M059J (cell line): ENCODE measurements at places on chromosomes 11 and 22.

GRCh38 chr11:36431429-36432092 is 78.5 kb downstream of the TRAF6 start:
- peak; percentile 96 for DNase-seq

DNA sequence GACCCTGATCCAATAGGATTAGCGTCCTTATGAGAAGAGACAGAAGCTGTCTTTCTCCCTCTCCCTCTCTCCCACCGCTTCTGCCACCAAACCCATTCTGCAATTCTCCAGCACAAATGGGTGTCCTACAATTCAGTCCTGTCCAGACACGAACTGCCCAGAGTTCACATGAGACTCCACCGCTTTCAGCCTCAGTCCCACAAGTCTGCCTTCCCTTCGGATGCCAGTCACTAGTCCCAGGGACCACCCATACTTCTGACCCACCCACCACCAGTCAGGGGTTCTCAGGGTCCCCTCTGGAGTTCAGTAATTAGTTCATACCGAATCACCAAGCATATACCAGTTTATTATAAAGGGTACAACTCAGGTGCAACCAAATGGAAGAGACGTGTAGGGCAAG is 73.6 kb downstream of the TRIM29 start:
- DNase-seq = no peak

DNA sequence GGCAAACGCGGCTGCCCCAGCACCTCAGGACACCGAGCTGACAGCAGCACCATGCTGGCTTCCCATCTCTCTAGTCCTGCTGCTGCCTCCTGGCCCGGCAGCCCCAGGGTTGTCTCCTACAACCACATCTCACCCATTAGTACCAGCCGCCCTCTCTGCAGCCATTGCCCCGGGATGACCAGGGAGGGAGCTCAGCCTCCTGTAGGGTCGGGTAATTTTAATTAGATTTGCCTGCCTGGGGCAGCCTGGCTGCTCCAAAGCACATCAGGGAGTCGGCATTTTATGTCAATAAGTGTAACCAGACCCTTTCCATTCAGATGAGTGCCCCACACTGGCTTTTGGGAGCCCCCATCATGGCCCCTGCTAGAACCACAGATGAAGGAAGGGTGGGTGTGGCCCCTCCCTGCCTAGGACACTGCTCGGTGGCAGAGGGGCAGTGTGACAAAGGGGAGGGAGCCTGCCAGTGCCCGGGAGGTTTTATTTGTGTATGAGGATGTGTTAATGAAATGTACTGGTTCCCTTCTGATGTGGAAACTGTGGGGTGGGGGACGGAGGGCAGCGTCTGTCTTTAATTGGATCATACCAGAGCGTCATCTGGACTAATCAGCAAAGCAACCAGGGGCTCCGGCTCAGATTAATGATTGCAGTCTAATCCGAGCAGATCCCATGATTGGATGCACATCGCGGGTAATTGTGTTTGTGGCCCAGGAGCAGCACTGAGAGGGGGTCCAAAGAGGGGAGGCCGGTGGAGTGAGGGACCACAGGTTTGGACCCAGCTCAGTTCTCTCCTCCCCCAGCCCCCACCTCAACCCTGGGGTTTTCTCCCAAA is 125.3 kb downstream of the FEZ1 start:
- no peak for DNase-seq

DNA sequence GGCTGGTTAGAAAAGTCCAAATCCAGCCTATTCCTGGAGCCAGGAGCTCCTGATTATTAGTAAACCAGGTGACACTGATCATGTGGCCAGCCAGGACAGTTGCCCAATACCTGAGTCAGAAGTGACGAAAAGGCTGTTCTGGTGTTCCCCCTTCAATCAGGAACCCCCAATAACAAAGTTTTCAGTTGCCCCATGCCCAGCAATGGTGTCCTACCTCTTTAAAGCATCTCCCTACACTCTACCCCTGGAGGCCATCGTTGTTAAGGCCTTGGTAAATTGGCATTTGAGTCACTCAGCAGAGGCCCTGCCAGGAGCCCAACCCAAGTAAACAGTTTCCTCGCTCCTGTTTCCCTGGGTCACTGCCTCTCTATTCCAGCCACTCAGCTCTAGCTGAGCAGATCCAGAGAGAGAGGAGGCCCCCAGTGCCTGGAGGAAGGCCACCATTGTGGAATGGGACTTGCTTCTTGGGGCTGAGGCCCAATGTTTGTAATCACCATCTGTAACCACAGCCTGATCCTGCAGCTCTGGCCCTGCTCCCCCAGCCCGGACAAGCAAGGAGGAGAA is 25.0 kb downstream of the ARHGAP1 start:
- DNase-seq = peak; percentile 81

DNA sequence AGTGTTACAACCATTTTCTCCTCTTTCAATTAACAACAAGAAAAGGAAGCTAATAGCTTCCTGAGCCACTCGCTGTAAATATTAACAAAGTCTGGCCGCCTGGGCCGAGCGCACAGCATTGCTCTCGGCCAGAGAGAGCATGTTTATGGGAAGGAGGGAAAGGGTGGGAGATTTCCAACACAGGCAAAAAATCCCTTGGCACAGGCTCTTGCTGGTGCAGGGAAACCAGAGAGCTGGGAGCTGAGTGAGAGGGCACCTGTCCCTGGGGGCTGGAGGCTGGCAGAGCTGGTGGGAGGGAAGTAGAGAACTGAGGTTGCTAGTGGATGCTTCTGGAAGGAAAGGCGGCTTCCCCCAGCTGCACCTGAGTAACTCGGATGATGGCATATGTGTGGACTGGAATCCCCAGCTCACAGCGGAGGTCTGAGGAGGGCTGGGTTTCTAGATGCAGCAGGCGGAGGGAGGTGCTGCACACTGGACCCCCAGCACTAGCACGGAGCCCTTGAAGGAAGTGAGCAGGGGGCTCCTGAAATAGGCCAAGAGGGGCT is 59.6 kb downstream of the FLRT1 start:
- DNase-seq = no peak
